ENCODE measurements at places on chromosomes 16 and 17.

DNA sequence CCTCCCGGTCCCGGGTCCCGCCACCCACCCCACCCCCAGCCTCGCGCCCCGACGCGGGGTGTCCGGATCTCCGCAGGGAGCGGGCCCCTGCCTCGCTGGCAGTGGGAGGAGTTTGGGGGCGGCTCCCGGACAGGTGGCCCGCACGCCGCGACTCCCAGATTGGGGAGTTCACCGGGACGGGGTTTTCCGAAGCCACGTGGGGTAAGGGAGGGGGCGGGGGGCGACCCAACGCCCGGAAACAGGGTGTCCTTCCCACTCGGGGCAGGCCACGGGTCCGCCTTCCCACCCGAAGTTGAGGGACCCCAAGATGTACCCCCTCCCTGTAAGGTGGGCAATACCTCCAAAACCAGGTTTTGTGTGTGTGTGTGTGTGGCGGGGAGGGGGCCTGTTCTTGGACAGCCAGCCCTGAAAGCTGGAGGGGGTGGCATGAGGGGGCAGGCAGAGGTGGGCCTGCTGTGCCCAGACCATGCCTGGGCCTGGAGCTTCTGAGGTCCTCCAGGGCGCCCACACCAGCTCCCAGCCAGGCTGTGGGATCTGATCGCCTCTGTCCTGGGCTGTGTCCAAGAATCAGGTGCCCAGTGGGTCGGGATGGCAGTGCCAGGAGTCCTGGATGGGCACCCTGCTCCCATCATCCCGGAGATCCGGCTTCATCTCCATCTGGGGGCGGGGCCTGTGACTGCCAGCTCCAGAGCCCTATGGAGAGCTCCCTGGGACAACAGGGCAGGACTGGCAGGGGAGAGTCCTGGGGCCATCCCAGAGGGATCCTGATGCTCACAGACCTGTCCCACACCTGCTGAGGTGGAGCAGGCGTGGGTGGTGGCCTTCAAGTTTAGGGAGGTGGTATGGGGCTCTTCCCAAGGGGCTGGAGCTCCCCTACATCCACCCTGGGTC lies 767 bp downstream of the SYNGR2 start:
- peak; percentile 30 for DNase-seq

- no peak for DNase-seq
These were observed 3.2 kb downstream of the CCR7 start for GRCh38 chr17:40561871-40562611.

DNA sequence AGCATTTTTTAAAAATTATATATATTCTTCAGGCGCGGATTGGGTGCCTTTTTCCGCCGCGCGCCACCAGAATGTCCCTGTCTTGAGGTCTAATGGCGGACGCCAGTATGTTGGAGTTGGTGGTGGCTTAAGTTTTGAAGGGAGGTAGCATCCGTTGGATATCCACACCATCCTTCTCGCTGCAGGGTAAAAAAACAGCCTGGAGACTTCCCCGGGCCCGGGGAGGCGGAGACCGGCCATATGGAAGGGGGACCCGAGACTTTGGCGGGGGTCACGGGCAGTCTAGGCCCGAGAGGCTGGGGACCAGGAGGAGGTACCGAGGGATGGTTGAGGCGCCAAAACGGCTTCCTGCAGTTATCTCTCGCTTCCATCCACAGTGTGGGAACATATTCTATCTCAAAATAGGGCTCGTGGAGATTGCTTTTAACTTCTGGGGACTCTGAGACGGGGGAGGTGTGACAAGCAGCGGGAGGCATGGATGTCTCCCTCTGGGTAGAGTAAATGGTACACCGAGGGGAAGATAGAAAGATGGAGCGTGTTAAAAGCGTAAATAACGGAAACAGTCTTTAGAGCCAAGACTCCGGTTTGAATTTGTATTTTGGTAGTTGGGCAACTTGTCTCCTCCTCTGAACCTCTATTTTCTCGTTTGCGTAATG lies at the start of gene SF3B3:
SF3B3 (plus strand) TSS at position 74 of the 656 bp plus-strand sequence. CDS start 2,841 bp downstream, outside the sequence.
- no peak for DNase-seq

- DNase-seq = no peak
These were observed 60.7 kb downstream of the ABCC6 start for GRCh38 chr16:16162591-16162990.
